ENCODE measurements at places on chromosomes 16 and 17.

GRCh38 chr16:1300664-1301476, 8.6 kb upstream of the UBE2I start:
- DNase-seq = peak; percentile 30

DNA sequence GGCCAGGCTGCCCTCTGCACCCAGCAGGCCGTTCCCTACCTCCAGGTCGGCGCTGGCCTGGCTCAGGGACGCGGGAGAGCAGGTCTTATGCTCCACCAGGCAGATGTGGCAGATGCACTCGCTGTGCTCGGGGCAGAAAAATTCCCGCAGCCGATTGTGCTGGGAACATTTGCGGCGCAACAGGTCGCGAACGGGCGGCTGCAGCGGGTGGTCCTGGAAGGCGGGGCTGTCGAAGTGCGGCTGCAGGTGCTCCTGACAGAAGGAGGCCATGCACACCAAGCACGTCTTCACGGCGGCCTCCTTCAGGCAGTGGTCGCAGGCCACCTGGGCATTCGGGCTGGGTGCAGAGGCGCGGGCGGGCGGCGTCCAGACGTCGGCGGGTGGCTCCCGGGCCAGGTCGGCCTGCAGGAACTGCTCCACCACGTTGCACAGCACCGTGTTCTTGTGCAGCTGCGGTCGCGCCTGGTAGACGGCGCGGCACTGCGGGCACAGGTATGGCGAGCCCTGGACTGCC, 439 bp downstream of the TRIM25 start:
- no peak for DNase-seq

GRCh38 chr16:83351846-83352245, 455.9 kb upstream of the HSBP1 start:
- DNase-seq = no peak

- no peak for DNase-seq
These were observed 23.4 kb downstream of the MYH8 start for GRCh38 chr17:10398352-10398751.

- DNase-seq = no peak
These were observed 19.2 kb upstream of the SMIM5 start for GRCh38 chr17:75614006-75614405.

Data from HT1080 (cell line).